ENCODE measurements at places on chromosomes 11 and 22.
A peak's percentile ranks its signal among the peaks of the same experiment; 100 is the strongest.

- H3K27me3 ChIP-seq, result no peaks in the 10 kb centered on the region
- peaks cover 16% of the 10 kb centered on the region for H3K36me3 ChIP-seq
- DNase-seq, result no peak
- no peak overlapping the region for H3K27ac ChIP-seq
Measured at GRCh38 chr22:17964156-17964555, 60.2 kb downstream of the MICAL3 start.

DNA sequence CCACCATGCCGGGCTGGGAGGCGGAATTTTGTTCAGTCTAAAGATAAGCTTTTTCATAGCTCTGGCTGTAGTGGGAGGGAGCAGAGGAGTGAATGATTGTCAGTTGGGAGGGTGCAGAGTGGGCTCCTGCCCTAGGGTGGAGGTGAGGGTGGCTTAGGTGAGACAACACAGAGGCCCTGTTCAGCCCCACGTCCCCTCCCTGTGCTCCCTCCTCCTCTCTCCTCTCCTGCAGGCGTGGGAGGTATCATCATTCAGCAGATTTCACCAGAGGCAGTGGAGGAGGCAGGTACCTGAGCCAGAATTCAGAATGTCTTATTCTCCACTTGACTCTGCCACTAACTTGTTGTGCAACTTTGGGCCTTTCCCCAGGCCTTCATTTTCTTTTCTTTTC is 1.7 kb upstream of the THRSP start:
- no peak overlapping the region for H3K4me3 ChIP-seq
- DNase-seq, result no peak
- H3K27me3 ChIP-seq, result no peaks in the 10 kb centered on the region

DNA sequence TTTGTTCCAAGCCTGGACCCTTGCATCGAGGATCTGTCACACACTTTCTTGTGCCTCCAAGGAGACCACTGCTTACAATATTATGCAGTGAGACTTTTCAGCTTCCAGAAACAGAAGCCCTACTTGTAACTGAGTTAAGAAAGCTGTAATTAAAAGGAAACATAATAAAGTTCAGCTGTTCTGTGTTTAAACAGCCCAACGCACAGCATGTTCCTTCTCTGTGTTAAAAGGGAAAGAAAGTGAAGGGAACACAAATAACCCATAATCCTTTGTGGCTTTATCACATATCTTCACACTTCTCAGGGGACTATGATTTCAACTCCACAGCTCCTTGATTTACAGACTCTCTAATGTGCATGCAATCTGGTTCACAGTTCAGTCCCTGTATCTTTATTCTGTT is 200.3 kb upstream of the MTNR1B start:
- no peaks in the 10 kb centered on the region for H3K36me3 ChIP-seq
- no peak overlapping the region for H3K4me3 ChIP-seq
- peaks cover 9% of the 10 kb centered on the region for H3K4me1 ChIP-seq
- H3K27ac ChIP-seq, result no peak overlapping the region
- DNase-seq, result no peak

DNA sequence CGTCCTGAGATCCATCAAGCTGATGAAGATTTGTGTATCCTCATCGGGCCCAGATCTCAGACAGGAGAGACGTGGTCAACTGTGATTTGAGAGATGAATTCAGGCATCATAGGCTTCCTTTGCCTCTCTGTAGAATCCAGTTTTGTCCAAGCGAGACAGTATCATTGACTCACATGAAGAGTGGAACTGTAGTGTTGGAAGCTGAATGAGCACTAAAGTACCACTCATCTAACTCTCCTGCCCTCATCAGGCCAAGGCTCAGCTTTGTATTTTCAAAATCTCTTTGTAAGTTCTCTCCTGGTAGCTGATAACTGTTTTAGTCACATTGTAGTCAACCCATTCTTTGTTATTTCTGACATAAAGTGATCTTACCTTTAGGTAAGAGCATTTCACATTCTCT is 85.1 kb downstream of the KIRREL3 start:
- H3K4me3 ChIP-seq, result no peak overlapping the region
- H3K27me3 ChIP-seq, result no peaks in the 10 kb centered on the region
- no peaks in the 10 kb centered on the region for H3K4me1 ChIP-seq
- no peaks in the 10 kb centered on the region for H3K36me3 ChIP-seq
- no peak overlapping the region for H3K27ac ChIP-seq

DNA sequence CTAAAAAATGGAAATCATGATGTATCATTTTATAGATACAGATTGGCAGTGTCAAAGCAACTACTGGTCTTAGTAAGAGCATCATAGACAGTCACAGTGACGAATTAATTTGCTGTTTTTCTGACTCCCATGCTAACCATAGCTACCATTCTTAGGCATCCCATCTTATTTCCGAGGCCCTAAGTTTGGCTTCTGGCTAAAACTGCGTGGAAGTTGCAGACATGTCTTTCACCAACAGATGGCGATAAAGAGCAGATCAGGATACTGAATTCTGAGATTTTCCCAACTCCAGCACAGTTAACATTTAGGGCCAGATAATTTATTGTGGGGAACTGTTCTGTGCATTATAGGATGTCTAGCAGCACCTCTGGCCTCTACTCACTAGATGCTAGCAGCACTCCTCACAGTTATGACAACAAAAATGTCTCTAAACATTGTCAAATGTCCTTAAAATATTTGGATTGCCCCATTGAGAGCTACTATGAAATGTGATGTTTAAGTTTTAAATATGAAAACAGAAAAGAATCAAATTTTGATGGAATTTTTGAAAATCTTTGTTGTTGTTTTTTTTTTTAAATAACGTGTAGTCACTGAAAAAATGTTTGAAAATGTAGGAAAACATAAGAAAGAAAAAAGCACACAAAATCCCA is 16.3 kb downstream of the OR2AG2 start:
- no peak overlapping the region for H3K27ac ChIP-seq
- no peaks in the 10 kb centered on the region for H3K27me3 ChIP-seq
- no peaks in the 10 kb centered on the region for H3K4me1 ChIP-seq
- H3K4me3 ChIP-seq, result no peak overlapping the region
- peak; percentile 15 for DNase-seq

- no peak for DNase-seq
- no peak overlapping the region for H3K4me3 ChIP-seq
- no peaks in the 10 kb centered on the region for H3K27me3 ChIP-seq
- no peak overlapping the region for H3K27ac ChIP-seq
Measured at GRCh38 chr22:49911881-49912625, 6.2 kb downstream of the ALG12 start.

GRCh38 chr11:95668131-95668530 is 121.5 kb downstream of the FAM76B start:
- no peak for DNase-seq
- no peak overlapping the region for H3K27ac ChIP-seq
- no peak overlapping the region for H3K4me3 ChIP-seq
- H3K36me3 ChIP-seq, result no peaks in the 10 kb centered on the region

- DNase-seq, result no peak
- H3K27ac ChIP-seq, result peak overlapping the region; percentile 68
- no peak overlapping the region for H3K4me3 ChIP-seq
- H3K4me1 ChIP-seq, result no peaks in the 10 kb centered on the region
- H3K27me3 ChIP-seq, result no peaks in the 10 kb centered on the region
Measured at GRCh38 chr11:1893581-1894359, 2.1 kb upstream of the PRR33 start.
